ENCODE measurements at places on chromosomes 4 and X.

DNA sequence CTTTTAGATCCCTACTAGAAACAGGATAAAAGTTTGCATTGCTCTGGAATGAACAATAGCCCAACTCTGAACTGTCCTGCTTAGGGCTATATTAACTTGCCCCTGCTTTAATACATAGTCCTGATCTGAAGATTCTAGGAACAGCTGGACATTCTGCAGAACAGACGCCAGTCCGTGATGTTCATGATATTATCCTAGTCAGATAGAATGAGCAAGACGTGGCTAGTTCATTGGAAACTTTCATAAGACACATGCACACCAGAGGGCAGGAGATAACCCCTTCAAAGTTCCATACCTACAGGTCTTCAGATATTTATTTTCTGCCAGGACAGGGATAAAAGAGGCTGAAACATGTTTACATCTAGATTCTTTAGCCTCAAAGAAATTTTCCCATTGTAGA is 75.5 kb upstream of the CLNK start:
- DNase-seq, result no peak

DNA sequence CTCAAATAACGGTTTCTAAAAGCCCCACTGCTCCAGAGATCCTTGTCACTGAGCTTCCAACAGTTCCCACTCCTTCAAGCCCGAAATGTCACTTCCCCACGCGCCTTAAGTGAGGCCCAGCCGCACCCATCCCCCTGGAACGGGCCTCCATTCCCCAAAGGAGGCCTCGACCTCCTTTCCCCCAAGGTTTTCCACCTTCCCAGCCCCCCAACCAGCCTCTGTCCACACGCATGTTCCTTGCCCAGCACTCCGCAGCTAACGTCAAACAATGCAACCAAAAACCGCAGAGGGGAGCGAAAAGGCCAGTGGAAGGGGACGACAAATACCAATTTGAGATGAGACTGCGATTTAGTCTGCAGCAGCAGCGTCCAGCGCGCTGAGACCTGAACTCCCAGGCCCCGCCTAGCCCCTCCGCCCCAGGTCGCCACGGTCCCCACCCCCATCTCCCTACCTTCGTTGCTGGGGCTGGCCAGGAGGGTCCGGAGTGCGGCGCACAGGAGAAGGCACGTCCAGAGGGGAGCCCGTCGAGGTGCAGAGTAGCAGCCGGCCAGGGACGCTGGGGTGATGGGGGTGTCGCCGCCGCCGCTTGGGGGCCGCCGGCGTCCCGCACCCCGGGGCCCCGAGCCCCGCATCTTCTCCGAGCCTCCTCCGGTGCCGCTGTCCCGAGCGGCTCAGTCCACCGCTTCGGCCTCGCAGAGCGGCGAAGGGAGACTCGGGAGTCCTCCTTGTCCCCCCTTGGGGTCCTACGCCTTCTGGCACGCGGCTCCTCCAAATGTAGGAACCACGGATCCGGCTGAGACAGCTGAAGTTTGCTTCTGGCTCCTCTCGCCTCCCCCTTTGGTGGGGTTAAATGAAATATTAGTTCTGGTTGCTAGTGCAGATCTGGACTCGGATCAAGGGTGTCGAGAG is 924 bp downstream of the EPHA5 start:
- no peak for DNase-seq

- no peak for DNase-seq
Measured at GRCh38 chr4:47741200-47741599, 96.7 kb downstream of the CORIN start.

DNA sequence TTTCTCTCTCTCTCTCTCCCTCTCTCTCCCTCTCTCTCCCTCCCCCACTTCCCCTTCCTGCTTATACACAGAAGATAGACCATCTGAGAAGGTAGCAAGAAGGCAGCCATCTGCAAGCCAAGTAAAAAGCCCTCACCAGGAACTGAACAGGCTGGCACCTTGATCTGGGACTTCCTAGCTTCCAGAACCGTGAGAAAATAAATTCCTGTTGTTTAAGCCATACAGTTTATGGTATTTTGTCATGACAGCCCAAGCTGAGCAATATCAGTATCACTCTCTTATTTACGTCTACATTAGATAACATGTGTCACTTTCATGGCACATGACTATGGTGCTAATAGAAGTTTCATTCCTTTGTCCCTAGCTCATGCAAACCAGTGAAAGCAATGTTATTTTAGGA is 581.1 kb downstream of the INPP4B start:
- no peak for DNase-seq

- no peak for DNase-seq
Measured at GRCh38 chrX:105567082-105567481, 255.3 kb upstream of the NRK start.

DNA sequence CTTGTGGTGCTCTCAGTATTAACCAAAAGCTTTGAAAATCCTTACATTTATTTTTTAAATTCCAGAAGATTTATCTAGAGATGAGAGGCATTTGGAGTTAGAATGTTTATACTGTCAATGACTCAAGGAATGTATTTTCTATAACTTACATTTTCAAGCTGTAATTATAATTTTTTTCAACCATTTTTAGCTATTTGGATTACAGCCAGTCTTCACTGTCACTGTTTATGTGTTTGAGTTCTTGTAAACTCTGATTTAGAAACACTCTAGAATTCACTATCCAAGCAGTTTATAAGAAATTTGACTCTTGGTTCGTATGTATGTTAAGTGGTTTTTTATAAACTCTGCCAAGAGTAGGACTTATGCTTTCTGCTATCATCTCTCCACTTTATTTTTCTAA is 36.7 kb upstream of the GUCY1A1 start:
- no peak for DNase-seq

GRCh38 chr4:104979083-104979760 is 167.5 kb upstream of the TET2 start:
- no peak for DNase-seq

GRCh38 chr4:185109736-185110135 is 33.3 kb upstream of the SLC25A4 start:
- DNase-seq, result no peak

DNA sequence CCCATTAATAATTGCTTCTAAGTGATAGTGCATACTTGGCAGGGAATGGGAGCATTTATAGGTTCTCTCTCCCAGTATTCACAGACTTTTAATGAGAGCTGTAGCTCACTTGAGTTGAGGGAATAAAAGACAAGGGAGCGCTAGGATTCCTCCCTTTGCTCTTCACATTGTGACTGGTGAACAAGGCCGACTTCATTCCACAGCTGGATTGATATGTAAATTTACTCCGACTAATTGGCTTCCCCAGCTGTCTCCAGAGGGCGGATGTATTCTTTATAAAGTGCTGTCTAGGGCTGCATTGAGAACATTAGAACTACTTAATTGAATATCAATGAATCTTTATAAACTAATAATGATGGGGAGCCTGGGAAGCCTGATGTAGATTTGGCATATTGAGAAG is 63.4 kb downstream of the GPR50 start:
- DNase-seq, result no peak

GRCh38 chr4:85571008-85571407 is 96.1 kb downstream of the ARHGAP24 start:
- no peak for DNase-seq

DNA sequence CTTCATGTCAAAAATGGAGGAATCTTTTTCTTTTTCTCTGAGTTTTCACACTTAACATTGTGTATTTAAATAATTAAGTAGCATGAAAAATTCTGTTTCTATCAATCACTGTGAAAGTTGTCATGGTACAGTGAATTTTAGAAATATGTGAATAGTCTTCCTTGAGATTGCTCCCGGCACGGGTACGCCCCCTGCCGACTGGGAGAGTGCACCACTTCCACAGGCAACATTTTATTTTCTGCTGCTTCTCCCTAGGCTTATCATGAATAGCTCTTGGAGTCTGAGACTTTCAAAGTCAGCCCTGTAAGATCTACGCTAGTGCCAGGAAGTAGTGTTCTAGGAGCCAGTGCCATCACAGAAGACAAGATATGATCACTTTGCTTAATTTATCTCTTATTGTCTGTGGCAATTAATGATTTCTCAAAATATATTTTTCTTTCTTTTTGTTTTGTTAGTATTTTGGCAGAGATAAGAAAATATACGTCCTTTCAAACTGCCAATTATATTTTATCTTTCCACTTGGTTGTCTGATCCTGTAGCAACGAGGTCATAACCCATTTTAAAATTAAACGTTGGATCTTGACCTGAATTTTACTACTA is 763.8 kb upstream of the AADAT start:
- DNase-seq, result no peak

DNA sequence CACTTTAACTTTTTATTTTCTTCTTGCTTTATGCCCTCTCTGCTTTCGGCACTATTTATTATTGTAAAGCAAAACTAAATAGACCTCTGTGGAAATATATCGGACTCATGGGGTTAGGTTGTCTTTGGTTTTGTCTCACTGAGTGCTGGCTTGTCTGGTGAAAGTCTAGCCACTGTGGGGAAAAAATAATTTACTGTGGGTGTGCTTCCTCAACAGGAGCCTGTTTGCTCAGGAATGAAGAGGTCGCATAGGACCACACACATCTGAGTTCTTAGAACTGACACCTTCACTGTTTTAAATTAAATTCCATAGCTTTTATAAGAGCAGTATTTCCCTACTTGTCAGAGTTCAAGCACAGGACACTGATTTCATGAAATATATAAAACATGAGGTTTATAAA is 103.0 kb upstream of the BMPR1B start:
- DNase-seq, result no peak

GRCh38 chrX:134023851-134024281 is 38.5 kb upstream of the GPC3 start:
- DNase-seq, result no peak

- no peak for DNase-seq
Measured at GRCh38 chr4:25874655-25875054, 11.9 kb upstream of the SEL1L3 start.

GRCh38 chr4:113955948-113956347 is 23.5 kb downstream of the ARSJ start:
- no peak for DNase-seq

DNA sequence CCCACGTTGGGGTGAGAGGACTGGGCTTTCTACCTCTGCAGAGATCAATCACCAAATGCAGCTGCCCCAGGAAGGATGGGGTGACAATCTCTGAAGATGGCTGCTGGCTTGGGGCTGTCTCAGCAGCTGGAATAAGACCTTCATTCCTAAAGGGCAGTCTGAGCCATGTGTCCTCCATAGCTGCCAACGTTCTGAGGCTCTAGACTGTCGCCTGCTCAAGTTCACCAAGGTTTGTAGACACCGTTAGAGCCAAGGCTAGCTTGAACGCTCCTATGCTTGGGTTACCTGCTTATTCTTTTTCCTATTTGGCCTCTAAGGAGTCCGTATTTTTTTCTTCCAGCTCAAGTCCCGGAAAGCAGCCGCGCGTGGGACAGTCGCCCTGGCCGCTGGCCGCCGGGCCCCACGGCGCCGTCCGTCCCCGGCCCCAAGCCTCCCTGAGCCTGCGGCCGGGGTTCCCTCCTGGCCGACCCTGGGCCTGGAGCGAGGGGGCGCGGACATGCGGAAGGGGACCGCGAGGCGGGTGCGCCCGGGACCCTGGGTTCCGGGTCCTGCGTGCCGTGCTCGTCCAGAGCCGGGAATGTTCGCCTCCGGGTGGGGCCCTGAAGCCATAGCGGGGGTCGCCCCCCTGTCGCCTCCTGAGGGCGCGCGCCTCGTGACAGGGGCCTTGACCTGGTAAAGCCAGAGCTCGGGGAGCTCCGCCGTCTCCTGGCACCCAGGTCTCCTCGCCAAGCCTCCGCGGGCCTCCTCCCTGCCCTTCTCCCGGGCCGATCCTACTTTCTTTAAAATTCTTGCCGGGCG is 23.3 kb downstream of the MRFAP1 start:
- no peak for DNase-seq

DNA sequence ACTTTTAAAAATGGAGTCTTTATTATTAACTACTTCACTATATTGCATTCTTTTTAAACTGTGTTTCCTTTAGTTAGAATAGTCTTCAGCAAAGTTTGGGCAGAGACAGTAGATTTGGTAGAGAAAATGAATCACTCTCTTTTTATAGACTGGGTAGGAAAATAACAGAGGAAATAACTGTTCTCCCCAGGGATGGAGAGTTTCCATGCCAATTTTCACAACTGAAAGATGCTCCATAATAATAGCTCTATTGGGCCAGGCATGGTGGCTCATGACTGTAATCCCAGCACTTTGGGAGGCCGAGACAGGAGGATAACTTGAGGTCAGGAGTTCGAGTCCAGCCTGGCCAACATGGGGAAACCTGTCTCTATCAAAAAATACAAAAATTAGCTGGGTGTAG is 13.1 kb downstream of the HSD17B13 start:
- no peak for DNase-seq

DNA sequence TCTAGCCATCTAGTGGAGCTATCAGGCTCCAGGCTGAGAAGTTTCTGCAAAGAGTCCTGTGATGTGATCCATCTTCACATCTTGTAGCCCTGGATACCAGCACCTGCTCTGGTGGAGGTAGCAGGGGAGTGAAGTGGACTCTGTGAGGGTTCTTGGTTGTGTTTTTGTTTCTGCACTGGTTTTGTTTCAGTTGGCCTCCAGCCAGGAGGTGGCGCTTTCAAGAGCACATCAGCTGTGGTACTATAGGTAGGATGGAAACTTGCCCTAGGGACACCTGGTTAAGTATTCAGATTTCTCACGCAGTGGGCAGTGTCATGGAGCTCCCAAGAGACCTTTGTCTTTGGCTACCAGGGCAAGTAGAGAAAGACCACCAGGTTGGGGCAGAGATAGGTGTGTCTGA is 257.5 kb upstream of the SLC7A11 start:
- no peak for DNase-seq

DNA sequence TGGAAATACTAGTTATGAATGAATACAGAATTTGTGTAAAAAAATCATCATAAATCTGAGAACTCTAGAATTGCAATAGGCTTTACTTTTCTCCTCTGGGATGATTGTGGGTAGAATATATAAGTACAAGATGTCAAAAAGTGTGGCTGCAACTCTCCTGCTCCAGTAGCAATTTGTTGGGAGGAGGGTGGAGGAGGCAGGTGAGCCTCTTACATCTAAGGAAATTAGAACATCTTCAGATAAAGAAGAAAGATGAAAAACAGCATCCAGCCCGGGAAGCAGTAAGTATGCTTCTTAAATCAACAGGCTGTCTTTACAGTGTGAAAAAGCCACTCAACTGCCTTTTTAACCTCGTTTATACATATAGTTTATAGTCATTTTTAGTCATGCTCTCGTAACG is 83.7 kb downstream of the ATP8A1 start:
- no peak for DNase-seq

DNA sequence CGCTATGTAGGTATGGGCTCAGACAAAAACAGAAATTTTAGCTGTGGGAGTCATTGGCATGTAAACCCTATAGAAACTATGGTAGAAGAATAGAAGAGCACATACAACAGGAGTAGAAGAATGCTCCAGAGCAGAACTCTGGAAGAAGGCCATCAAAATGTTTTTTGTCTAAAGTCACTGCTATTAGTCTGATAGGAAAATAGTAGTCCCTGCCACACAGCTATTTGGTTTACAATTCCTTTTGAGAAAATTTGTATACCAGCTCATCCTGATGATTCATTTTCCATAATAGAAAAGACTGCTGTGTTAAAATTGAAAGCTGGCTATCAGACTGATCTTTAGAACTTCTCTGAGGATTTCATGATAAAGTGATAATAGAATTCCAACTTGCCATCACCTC is 32.8 kb upstream of the ADAD1 start:
- DNase-seq, result no peak

GRCh38 chrX:47643926-47644325 is 6.4 kb downstream of the ELK1 start:
- no peak for DNase-seq

Measured in T-helper 1 cell (primary cell).